Bronchial epithelial cell (primary cell): ENCODE measurements at places on chromosomes 16 and 17.

GRCh38 chr17:79811011-79811867 lies 14.4 kb upstream of the CBX8 start:
- no peak for DNase-seq

GRCh38 chr16:48499923-48500381 lies 110.0 kb downstream of the N4BP1 start:
- peak; percentile 85 for DNase-seq

- no peak for DNase-seq
These were observed 35.1 kb downstream of the GSE1 start for GRCh38 chr16:85648070-85648714.

GRCh38 chr17:78875363-78876093 lies 27.5 kb downstream of the CEP295NL start:
- no peak for DNase-seq

GRCh38 chr17:30449480-30449879 lies 27.7 kb upstream of the GOSR1 start:
- DNase-seq: no peak

GRCh38 chr16:17379121-17379571 lies 91.6 kb downstream of the XYLT1 start:
- no peak for DNase-seq

GRCh38 chr17:15472891-15473290 lies 5.5 kb upstream of the CDRT4 start:
- no peak for DNase-seq

- no peak for DNase-seq
These were observed 2.6 kb downstream of the TMEM98 start for GRCh38 chr17:32930512-32930911.

DNA sequence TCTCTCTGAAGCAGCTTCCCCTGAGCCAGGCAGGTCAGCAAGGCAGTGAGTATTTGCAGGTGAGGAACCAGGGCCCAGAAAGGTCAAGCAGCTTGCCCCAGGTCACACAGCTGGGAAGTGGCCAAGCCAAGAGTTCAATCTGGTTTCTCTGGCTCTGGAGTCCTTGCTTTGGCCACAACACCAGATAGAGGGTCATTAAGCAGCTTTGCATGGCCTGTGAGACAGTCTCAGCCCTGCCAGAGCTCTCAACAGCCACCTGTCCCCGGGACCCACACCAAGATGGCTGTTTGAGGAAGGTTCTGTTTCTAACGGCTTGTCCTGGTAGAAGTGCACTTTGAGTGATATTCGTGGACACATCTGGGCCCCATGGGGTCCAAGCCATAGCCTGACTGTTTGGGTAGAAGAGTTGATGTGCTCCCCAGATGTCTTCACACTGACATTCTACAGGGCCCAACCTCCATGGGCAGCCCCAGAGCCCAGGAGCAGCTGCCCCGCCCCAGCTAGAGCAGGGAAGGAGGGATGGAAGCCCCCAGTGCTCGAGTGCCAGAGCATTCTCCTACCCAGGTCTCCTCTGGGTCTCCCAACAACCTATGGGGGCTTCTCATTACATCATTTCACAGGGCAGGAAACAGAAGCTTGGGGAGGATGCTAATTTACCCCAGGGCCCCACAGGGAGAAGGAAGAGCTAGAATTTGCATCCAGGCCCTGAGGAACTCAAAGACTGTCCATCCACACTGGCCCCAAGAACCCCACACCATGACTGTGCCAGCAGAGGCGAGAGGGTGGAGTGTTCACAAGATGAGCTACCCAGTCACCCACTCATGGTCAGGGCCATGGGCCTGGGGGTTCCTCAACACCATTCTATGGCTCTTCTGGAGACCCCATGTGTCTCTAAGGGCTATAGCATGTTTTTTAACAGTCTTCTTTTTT lies 107.3 kb upstream of the CDH5 start:
- DNase-seq: no peak

DNA sequence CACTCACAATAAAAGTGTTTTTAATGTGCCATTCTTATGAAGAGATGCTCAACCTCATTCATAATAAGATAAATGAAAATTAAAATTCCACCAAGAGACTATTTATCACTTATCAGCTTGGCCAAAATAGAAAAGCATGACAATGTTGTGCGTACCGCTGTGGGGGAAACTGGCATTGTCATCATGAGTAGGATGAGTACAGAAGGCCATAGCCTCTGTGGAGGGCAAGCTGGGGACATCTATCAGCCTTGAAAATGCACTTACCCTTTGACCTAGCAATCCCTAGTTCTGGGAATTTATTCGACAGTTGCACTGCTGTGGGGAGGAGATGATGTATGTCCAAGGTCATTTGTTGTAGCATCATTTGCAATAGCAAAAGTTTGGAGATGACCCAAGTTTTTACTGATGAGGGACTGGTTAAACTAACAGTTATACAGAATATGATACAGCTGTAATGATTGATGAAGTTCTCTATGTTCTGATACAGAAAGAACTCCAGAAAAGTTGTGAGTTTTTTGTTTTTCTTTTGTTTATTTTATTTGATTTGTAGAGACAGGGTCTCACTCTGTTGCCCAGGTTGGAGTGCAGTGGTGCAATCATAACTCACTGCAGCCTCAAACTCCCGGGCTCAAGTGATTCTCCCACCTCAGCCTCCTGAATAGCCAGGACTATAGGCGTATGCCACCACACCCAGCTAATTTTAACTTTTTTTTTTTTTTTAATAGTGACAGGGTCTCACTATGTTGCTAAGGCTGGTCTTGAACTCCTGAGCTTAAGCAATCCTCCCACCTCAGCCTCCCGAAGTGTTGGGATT lies 13.7 kb upstream of the PRKCB start:
- DNase-seq: no peak

GRCh38 chr17:34539881-34540280 lies 39.5 kb upstream of the TMEM132E start:
- DNase-seq: no peak

- no peak for DNase-seq
These were observed 50.5 kb upstream of the MTMR4 start for GRCh38 chr17:58564971-58565370.

DNA sequence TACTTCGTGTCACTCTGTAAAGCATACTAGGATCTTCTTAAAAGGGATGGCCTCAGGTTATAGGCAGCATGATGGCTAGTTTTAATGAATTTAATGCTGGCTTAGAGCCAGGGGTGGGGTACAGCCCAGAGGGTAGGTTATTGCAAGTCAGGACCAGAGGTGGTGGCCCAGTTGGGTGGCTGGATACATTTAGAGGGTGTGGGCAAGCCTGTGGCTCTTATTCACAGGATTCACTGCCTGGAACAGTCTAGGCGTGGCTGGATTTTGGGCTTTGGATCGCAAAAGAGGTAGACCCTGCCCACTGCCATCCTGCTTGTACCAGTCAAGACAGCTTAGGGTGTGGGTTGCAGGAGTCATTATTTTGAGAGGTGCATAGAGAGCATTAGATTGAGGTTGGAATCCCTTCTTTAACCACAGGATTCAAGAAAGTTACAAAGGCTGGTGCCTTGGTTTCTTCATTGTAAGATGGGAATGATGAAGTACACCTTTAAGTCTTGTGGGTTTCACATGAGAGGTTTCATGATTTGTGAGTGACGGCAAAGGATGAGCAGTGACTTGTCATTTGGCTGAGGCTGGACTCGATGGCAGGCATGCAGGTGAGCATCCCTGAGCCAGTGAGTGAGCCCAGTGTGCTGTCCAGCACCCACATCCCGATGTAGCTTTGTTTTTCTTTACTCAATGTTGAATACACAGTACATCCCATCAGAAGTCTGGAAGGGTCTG lies 85.2 kb downstream of the KSR1 start:
- no peak for DNase-seq

DNA sequence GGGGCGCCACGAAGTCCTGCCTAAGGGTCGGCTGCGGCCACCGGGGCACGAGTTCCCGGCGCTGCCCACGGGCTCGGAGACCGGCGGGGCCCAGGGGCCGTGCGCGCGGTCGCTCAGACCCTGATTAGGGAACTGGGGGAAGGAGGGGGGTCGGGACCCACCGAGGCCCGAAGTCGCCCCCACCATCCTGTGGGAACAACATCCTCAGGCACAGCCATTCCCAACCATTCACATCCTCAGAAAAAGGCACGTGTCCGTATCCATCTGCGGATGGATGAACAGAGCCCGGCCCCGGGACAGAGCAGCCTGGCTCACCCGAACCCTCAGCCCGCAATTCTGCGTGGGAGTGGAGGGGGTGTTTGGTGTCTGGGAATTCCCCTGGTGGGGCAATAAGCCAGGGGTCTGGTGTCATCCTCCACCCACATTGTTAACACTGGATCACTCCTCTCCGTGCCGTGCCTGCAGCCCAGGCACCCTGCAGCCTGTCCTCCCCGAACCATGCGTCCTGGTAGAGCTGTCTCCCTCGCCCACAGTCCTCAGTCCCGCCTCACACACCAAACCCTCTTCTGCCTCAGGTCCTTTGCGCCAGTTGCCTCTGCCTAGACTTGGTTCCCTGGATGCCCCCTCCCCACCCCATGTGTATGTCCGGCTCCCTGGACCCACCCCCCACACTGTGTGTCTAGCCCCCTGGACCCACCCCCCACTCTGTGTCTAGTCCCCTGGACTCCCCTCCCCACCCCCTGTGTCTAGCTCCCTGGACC lies 789 bp upstream of the CCDC57 start:
- peak; percentile 41 for DNase-seq

- peak; percentile 99 for DNase-seq
These were observed 5.4 kb upstream of the CRYBA1 start for GRCh38 chr17:29240968-29241963.

DNA sequence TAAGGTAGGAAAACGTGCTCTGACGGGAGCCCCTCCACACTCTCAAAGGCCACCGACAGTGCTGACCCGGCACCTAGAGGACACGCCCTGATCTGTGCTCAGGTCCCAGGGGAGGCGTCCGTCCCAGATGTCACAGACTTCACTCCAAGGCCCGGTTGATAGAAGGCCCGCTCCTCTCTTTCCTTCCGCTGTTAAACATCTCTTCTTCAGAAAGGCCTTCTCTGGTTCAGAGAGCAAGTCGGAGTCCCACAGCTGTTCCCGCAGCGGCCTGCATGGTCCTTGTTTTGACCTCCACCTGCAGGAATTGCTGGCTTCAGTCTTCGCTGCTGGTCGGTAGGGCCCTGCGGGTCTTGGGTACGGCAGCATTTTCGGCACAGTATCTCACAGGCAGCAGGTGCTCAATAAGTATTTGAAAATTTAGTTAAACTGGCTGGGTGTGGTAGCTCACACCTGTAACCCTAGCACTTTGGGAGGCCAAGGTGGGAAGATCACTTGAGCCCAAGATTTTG lies 88.5 kb downstream of the MRC2 start:
- no peak for DNase-seq

- no peak for DNase-seq
These were observed 1.4 kb downstream of the RAB40C start for GRCh38 chr16:591231-591630.

- DNase-seq: no peak
These were observed 384.3 kb downstream of the CDH13 start for GRCh38 chr16:83010776-83011720.

DNA sequence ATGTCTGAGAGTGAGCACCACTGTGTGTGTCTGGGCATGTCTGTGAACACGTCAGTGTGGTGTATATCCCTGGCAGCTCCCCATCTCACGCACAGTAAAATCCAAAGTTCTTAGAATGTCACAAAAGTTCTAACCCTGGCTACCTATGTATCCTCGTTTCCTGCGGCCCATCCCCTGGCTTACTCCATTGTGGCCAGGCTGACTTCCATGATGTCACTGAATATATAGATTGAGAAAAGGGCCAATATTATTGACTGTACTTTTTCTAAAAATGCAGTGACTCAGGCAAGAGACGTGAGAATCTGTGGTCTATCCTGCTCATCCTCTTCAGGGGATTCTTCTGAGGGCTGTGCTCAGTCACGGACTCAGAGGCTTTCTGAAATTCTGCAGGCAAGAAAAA lies 963 bp upstream of the METTL22 start:
- peak; percentile 91 for DNase-seq

GRCh38 chr16:75529959-75530358 lies 5.9 kb downstream of the CHST5 start:
- no peak for DNase-seq

DNA sequence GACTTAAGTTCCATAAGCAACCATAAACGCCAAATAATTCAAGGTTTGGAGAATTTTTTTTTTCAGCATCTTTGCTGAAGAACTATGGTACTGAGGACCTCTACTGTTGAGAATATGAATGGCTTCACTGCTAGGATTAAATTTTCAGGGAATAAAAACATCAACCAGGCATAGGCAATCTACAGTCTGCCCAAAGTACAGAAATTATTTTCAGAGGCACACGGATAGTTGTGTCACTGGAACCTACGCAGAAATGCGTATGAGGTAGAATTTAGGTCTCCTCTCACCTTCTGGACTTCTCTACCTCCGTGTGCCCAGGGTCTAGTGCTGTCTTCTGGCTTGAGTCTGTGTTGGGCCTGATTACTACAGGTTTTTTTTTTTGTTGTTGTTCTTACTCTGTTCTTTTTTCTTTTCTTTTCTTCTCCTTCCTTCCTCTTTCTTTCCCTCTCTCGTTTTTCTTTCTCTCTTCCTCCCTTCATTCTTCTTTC lies 39.7 kb downstream of the NACA2 start:
- peak; percentile 37 for DNase-seq

DNA sequence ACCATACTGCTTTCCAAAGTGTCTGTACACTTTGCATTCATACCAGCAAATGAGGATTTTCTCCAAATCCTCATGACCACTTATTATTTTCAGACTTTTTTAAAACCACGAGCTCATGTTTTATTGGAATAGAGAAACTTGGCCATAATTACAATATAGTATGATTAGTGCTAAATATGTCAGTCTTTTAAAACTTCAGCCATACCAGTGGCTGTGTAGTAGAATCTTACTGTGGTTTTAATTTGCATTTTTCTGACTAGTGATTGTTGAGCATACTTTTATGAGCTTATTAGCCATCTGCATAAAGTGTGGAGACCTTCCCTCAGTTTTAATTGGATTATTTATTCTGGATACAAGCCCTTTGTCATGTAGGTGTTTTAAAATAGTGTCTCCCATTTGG lies 57.8 kb downstream of the NLK start:
- DNase-seq: no peak

DNA sequence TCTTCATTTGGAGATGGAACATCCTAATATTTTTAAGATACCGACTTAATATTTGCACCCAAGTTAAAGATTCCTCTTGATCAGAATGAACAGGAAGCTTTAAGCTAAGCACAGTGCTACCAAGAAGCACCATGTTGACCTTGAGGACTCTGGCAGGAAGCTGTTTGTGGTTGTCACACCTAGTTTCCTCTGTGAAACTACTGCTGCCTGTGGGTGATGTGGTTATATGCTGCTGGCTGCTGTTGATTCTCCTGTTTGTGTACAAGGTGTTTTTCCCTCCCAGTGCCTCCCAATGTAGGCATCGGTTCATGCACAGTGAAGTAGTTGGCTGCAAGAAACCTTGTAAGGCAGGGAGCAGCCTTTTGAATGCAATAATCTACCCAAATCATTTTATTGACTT lies 23.4 kb downstream of the RBL2 start:
- DNase-seq: no peak

- DNase-seq: peak; percentile 83
These were observed 149.9 kb downstream of the CLEC16A start for GRCh38 chr16:11094075-11094856.

- no peak for DNase-seq
These were observed 29.5 kb downstream of the RNF43 start for GRCh38 chr17:58387834-58388233.

GRCh38 chr17:69060822-69061221 lies at the start of gene ABCA9:
Gene ABCA9, minus strand, starts transcription at chr17:69060927. Its CDS starts 9,801 bp downstream, at chr17:69051126.
- no peak for DNase-seq
